ENCODE measurements at places on chromosomes 3 and 15. TPM values are rescaled to one million over a fixed set of nuclear protein-coding genes. Genes with fewer than 3 reads are reported as not detected.

DNA sequence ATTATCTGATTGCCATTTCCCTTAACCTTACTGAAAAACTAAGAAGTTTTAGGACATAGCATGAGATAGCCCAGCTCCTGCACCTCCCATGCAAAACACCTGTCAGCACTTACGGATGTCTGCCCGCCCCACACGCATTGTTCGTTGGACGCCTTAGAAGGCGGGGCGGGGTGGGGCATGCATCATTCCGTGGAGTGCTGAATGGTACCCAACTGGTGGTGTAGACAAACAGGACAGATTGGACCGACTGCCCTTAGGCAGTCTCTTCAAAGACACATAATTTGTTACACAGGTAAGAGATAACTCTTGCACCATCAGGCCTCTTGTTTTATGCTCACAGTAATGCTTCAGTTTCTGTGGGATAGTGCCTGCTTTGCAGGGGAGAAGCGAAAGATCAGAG lies 93.8 kb downstream of the SMAD6 start:
- DNase-seq = no peak

GRCh38 chr3:125194849-125195601 lies 17.5 kb downstream of the SLC12A8 start:
- peak; percentile 66 for DNase-seq

GRCh38 chr3:197028728-197029510 lies 698 bp downstream of the MELTF start:
- DNase-seq = no peak

Gene HIGD1A
- 163 TPM for total RNA-seq

Gene IL17RE
- total RNA-seq = 9.6 TPM
